AG04449 (cell line): ENCODE measurements at places on chromosomes 5 and 9.
A peak's percentile ranks its signal among the peaks of the same experiment; 100 is the strongest.

GRCh38 chr9:107767711-107768110, 278.1 kb upstream of the KLF4 start:
- DNase-seq = no peak

- no peak for DNase-seq
Measured at GRCh38 chr9:89386797-89387196, 68.5 kb downstream of the SECISBP2 start.

DNA sequence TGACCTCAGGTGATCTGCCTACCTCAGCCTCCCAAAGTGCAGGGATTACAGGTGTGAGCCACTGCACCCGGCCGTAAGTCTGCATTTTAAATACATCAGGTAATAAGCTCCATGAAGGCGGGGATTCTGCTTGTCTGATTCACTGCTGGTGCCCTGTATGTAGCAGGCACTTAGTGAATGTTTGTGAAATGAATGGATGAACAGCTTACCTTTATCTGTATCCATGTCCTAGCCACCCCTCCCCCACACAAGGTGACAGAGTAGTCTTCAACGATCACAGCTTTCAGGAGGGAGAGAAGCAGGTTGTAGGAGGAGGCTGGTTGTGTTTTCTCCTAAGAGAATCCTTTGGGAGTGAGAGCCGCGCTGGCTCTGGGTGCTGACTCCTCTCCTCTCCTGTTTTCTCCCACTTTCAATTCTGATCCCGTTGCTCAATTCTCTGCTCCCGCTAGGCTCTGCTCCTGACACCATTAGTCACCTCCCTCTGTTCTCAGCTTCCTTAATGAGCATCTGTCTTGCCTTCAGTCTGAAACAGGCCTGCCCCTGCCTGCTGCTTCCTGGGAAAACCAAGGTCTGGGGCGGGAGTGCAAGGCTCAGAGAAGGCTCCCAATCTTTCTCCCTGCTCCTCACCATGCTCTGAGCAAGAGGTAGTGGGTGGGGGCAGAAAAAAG, 88.8 kb upstream of the CTNNA1 start:
- DNase-seq = no peak

- no peak for DNase-seq
Measured at GRCh38 chr5:116908537-116908936, 333.9 kb upstream of the SEMA6A start.

DNA sequence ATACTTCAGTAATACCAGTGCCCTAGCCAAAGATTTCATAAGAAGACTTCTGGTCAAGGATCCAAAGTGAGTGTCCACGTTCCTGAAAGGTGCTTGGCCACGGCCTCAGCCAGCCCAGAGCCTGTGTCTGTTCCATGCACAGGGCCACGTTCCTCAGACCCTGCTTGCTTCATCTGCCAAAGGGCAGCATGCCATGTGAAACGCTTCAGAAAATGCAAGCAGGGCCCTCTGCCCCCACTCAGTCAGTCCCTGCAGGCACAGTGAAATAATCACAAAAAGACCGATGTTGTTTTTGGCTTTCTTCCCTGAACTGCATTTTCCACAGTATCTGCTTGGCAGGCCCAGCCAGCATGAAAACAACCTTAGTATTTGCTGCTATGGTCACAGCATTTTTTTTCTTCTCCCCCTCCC, 85.5 kb upstream of the CTSL start:
- DNase-seq = no peak

DNA sequence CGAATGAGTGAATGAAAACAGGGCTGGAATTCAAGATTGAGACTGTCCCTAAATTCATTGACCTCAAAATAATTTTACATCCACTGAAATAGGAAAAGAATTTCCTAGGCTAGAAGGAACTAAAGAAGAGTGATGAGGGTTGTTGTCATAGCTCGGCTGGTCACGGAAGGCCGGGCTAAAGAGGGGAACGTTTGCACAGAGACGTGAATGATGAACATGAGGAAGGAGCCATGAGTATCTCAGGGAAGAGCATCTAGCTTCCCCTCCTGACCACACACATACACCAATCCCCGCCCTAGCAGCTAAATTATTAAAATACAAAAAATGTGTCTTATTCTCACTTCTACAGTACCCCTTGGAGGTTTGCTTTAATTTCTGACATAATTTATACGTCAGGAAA, 124.4 kb upstream of the ABCA1 start:
- no peak for DNase-seq

DNA sequence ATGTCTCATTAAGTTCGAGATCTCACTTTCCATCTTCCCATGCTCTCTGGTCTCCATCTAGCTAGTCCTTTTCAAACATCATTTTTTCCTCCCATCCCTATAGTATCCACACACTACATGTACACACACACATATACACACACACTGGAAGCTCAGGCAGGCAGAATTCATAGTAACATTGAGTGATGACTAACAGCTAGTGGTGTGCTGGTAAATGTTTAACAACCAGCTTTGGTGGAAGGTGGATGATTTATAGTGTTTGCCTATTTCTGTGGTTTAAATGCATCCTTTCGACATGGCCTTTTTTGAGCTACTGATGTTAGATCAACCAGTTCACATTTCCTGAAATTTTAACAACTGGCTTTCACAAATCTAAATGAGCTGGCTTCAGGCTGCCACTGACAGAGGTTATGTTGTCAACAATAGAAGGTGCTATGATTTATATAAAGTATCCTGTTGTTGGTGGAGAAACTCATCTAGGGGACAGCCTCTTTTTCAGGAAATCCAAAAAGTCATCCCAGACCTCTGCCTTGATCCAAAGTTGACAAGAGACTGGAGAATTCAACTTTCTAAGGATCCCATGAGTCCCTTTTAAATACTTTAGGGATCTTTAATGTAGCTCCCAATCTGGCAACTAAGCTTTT, 117.8 kb downstream of the CCDC192 start:
- DNase-seq = peak; percentile 47

- DNase-seq = no peak
Measured at GRCh38 chr5:134120386-134121138, 6.1 kb downstream of the TCF7 start.

DNA sequence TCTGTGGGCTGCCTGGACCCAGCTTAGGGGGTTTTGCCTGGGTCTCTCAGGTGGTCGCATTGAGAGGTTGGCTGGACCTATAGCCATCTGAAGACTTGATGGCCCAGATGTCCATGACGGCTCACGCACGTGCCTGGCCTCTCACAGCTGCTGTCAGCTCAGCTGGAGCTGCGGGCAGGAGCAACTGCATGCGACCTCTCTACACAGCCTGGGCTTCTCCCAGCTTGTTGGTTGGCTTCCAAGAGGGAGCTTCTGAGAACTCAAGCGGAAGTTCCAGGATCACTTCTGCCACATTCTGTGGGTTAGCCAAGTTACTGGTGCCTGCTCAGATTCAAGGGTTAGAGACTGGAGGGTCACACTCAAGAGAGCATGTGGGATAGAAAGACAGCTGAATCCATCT, 99.2 kb downstream of the DAPK1 start:
- DNase-seq = no peak
